ENCODE measurements at places on chromosomes 13 and 19.

DNA sequence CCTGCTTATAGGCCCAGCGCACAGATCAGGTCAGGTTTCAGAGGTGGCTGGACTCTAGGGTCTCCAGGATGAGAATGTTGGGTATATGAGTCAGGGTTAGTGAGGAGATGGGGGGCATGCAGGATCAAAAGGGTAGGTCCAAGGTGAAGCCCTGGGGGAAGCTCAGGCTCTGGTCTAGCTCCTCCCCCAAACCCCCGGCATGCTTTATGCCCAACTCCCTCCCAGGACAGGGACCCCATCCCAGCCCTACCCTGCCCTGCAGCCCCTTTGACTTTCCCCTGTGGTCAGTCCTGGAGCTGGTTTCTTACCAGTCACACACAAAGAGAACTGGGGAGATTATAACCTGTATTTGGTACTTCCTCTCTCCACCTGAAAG is 9.8 kb upstream of the CEACAM18 start:
- no peak for DNase-seq

GRCh38 chr13:99007414-99007986 is 29.6 kb upstream of the DOCK9 start:
- DNase-seq = no peak

GRCh38 chr13:100673713-100674571 is 653 bp downstream of the TMTC4 start:
- no peak for DNase-seq

DNA sequence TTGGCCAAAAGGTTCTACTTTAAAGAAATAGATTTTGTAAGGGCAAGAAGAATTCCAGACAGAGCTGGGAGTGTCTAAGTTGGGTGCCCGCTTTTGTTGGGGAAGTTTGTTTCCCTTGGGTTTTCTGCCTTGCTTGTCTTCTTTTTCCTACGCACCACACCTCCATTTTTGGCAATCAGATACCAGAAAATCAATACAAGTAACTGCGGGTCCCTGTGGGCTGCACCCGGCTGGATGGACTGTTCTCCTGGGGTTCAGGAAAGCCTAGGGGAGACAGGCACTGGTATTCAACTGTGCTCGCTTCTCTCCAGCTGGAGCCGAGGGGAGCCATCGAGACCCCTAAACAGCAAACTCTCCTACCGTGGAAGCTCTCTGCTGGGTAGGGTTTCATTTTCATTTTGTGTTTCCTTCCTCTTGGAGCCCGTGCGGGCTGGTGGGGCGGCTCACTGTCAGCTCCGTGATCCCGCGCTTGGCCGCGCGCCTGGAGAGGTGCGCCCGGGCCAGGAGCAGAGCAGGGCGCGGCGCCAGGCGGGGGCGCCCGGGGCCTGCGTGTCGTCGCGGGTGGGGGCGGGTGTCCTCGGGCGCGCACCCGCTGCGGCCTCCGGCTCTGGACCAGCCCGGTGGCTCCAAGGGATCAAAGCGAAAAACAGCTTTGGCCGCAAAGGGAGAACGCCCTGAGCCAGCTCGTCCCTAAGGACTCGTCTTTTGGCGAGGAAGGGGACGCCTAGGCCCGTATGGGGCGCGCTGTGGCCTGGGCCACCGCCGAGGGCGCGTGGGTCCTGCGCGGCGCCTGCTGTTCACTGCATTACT is 347.2 kb downstream of the ZNF536 start:
- DNase-seq = no peak

- no peak for DNase-seq
These were observed 1.3 kb upstream of the DOHH start for GRCh38 chr19:3501780-3502179.

- DNase-seq = no peak
These were observed 27.6 kb upstream of the C13orf46 start for GRCh38 chr13:114001331-114002008.

- no peak for DNase-seq
These were observed 72.9 kb upstream of the GPR183 start for GRCh38 chr13:99379856-99380801.

- no peak for DNase-seq
These were observed 48.0 kb upstream of the IPO5 start for GRCh38 chr13:97905517-97905916.

DNA sequence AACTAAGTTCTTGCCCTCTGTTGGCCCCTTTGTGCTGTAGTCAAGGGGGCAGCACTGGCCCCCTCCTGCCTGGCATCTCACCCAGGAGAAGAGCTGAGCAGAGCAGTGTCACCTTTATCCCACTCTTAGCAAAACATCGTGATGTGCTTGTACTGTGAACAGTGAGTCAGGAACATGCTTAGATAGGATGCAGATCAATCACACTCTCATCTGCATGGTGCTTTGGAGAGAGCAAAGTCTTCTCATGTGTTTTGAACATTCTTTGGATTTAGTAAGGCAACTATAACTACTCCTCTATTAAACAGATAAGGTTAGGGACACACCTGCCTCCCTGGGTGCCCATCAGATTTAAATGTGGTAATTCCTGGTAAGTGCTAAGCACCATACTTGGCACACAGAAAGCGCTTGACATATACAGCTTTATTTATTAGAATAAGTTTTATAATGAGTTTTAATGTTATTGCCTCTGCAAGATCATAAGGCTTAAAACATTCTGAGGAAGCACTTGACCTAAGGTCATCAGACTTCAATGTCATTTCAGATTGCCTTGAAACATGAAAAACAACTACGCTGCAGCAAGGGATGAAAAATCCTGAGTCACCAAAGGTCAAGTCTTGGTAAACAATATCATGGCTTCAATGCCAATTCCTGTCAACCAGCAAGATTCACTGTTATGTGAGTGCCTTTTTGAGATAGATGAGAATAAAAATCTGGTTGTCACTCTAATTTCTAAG is 82.4 kb upstream of the IRS2 start:
- no peak for DNase-seq

DNA sequence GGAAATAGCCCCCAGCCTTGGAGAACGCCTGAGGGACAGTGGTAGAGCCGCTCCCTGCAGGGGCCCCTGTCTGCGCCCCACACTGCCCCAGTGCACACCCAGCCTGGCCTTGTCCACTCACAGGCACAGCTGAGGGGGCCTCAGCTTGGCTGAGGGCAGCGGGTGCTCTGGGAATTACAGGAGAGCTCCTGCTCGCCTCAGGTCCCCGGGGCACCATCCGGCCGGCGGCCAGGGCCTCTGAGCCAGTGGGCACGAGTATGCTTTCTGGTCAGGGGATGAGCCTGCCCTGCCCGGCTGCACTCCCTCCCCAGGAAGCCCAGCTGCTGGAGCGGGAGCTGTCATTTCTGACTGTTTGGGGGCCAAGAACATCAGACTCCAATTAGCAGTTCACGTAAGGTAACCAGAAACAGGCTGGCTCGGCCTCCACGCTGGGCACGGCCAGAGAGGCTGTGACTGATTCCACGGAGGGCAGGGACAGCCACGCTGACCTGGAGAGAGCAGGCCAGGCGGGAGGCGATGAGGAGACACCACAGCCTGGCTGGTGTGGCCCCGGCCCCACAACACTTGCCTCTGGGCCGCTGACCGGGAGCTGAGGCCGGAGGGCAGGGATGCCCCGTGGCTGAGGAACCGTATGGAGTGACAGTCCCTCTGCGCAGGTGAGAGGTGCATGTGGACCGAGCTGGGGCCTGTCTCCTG is 15.4 kb downstream of the CEBPG start:
- DNase-seq = no peak

- DNase-seq = no peak
These were observed 32.2 kb upstream of the SLC7A10 start for GRCh38 chr19:33257828-33258227.

DNA sequence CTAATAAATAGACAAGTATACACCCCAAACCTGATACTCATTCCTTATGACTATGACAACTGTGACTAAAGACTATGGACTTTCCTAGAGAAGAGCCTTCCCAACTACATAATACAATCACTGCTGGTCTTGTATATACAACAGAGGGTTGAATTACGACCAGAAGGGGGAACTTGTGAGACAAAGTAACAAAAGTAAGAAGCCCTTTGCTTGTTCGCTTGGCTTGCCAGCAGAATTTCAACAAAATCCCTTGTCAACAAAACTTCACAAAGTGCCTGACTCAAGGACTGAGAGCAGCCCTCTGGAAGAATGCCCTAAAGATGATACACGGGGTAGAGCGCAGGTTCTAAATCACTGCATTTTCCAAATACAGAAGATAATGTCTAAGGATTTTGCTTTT is 99.4 kb downstream of the WASF3 start:
- no peak for DNase-seq

- no peak for DNase-seq
These were observed 708.2 kb downstream of the EFNB2 start for GRCh38 chr13:105827111-105827809.

DNA sequence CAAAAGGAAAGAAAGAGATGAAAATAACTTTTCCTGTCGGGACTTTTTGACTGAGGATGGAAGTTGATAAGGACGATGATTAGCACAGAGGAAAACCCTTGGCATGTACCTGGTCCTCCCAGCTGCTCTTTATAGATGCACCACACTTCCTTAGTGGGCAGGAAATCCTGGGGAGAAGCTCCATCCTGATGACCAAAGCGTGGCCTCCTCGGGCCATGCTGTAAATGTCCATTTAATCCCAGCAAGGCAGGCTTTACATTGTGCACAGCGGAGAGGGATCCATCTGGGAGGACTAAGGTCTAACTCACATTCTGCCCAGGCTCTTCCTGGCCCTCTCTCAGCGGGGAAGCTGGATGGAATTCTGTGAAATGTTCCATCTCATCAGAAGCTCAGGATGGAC is 113.5 kb downstream of the COL4A2 start:
- DNase-seq = no peak

DNA sequence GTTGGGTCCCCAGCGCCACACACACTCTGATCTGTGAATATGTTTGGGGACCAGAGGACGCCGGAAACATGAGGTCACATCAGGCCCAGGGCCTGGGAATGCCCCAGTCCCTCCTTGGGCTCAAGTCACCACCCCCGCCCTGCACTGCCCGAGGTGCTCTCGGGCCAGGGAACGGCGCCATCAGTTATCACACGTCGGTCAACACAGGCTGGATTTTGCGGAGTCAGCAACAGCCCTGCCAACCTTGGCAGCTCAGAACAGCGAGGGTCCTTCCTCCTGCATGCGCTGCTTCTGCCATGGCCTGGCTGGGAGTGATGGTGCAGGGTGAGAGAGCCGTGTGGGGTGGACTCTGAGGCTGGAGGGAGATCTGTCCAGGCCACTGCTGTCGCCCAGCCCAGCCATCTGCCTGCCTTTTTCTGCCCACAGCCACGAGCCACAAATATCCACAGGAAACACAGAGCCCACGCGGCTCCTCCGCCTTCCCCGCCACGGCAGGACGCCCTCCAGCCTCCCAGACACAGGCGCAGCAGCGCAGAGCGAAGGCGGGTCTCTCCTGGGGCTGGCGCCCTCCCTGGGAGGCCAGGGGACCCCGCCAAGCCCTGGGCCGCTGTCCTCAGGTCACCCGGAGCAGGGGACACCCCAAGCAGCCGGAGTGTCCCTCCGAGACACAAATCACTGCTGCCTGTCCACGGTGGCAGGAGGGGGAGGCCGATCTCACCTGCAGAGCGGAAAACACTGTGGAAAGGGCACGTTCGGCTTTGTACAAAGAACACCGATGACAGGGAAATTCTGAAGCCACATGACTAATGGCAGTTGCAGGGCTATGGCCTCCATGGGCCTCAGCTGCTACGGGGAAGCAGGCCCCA is 31.6 kb upstream of the CACTIN start:
- no peak for DNase-seq

All from T-helper 17 cell (primary cell).